ENCODE measurements at places on chromosomes 4 and X.

DNA sequence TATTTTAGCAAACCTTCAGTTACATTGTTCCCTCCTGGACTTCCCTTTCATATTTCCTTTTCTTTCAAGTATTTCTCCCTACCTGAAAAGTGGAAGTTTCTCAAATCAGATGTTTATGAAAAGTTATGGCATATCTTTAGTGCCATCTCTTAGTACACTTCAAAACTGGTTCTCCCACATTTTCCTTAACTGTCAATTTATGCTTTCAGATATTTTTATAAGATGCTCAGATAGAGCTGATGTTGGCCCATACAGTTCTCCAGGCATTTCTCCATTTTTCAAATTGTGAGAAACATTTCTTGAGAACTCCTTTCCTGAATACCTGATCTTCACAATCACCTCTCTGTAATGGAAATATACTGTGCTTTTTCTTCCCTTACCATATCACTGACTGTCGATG, 32.5 kb upstream of the AP1AR start:
- no peak for DNase-seq

DNA sequence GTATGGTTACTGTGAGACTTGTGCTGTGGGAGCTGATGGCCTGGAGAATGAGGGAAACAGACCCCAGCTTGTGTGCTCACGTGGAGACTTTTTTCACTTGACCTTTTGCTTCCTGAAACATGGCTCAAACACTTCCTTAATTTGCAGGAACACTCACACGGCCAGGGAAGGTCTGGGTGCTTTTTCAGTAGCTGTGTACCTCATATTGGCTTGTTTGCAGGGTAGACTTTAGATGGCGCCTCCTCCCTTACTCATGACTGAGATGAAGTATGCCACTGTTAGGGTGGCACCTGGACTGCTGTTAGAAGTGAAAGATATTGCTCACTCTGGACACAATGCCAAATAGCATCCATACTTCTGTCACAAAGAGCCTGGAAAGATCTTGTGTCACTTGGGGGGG, 75.7 kb upstream of the WDR1 start:
- no peak for DNase-seq

DNA sequence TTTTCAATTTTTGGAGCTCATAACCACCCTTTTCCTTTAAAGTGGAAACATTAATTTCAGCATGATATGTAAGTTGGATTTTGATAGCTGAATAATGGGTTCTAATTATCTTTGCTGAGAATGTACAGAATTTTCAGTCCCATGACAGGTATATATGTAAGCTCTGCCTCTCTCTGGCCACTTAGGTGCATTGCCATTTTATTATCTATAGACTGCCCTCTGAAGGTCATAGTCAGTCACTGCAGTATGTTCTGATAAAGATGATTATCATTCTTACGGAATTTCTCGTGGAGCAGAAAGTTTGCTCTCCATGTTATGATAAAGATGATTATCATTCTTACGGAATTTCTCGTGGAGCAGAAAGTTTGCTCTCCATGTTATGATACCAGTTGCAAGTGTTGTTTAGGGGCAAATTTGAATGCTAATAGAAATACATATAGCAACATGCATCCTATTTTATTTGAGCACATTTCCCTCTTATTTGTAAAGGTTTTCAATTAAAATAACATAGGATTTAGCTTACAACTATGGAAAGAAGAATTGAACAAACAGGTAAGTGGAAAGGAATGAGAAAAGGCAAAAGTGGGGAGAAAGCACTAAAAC, 10.4 kb downstream of the AFP start:
- DNase-seq = no peak

- no peak for DNase-seq
These were observed 38.5 kb downstream of the HPGD start for GRCh38 chr4:174483792-174484191.

DNA sequence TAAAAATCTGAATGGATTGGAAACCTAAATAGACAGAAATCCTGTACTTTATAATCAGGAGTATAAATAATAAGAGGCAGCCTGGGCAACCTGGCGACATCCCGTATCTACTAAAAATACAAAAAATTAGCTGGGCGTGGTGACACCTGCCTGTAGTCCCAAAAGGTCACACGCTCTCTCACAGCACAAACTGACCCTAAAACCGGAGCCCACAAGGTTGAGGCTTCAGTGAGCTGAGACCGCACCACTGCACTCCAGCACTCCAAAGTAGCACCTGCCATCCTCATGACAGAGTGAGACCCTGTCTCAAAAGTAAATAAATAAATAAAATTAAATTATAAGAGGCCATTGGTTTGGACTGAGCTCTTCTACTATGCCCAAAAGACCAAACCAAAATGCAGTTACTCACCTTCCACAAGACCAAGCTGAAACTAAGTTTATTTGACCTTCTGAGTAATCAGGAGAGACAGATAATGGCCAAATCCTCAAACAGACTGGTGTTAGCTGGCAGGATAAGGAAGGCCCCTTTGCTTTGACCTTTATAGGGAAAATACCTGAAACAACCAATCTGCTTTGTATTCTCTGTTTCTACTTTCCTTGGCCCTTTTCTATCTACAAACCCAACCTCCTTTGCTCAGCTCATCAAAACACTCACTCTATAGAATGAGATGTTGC, 3.2 kb upstream of the GRSF1 start:
- no peak for DNase-seq

- no peak for DNase-seq
These were observed 183.6 kb downstream of the MGST2 start for GRCh38 chr4:139849219-139849618.

DNA sequence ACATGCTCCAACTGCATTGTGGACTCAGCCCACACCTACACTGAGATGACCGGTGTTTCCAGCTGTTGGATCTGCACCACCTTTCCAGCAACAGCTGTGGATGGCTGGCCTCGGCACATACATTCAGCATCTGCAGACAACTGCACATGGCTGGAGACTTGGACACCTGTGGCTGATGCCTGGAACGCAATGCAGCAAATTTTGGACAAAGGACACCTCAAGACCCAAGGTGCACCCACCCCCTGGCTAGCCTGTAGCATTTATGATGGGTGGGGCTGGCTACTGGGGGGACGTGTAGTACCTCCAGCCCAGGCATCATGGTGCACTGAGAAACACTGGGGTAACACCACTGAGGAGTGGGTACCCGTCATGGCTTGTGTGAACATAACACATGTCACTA, 57.3 kb upstream of the CCDC149 start:
- DNase-seq = no peak

DNA sequence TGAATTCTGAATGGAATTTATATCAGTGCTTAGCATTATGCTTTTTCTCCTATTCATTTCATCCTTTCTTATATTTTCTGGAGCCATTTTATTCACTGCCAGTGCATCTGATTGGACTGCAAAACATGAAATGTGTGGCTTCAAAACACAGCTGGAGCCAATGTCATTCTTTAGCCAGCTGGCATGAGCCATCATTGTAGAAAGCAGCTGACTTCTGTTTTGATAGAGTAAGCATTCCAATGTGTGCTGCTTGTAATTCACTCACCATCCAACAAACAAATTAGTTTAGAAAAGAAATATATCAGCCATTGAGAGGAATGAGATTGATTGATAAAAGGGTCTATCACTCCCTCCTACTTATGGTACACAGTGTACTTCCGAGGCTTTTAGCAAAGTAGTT, 2616.0 kb downstream of the ARAP2 start:
- DNase-seq = no peak

GRCh38 chr4:80709082-80709869, 321.2 kb upstream of the BMP3 start:
- DNase-seq = no peak

DNA sequence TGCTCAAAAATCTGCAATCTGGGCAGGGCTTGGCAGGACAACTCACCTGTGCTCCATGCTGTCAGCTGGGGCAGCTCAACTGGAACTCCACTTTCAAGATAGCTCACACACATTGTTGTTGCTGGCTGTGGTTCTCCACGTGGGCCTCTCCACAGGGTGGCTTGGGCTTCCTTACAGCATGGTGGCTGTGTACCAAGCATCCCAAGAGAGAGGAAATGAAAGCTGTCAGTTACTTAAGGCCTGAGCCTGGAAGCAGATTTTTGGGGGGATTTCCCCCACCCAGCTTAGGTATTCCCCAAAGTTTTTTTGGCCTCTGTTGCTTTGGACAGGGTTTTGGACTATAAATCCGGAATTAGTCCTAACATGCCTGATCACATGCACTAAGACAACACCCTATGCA, 81.0 kb downstream of the BCOR start:
- no peak for DNase-seq

- DNase-seq = peak; percentile 42
These were observed 55.0 kb downstream of the FAM53A start for GRCh38 chr4:1628892-1629698.

GRCh38 chrX:20265726-20266681, 705 bp downstream of the RPS6KA3 start:
- no peak for DNase-seq

DNA sequence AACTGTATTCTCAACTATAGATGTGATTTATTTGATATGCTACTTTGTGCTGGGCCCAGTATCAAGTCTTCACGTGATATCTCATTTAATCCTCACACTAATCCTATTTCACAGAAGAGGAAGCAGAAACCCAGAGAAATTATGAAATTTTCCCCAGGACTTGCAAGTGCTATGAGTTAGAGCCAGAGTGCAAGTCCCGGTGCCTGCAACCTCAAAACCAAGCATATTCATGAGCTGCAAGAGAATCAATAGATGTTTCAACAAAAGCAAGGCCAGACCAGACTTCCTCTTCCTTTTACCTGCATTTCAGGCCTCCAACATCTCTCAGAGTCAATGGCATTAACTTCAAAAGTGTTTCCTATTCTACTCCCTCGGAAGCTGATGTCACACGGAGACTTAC, 92.2 kb upstream of the GATB start:
- no peak for DNase-seq

DNA sequence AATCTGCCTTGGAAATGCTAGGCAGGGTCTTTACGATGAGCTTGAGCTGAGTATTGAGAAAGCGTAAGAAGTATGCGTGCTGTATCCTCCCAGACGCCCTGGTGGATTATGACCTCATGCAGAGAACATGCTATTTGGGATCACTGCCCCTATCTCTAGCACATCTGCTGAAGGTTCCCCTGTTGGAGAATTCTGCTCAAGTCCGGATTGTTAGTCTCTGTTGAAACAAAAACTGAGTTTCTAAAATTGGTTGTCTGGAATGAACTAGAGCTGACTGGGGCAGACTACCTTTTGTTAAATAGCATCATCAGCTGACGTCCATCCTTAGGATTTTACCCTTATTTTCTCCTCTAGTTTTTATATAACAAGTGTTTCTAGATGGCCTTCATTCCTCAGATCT, 7.5 kb downstream of the FHDC1 start:
- DNase-seq = no peak

DNA sequence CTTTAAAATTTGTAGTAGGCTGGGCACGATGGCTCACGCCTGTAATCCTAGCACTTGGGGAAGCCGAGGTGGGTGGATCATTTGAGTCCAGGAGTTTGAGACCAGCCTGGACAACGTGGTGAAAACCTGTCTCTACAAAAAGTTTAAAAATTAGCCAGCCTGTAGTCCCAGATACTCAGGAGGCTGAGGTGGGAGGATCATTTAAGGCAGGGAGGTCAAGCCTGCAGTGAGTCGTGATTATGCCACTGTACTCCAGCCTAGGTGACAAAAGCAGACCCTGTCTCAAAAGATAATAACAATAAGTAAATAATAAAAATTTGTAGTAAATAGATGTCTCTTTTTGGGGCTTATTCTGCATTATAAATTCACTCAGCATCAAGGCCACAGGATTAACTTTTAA, 118.5 kb downstream of the IRF2 start:
- no peak for DNase-seq

- no peak for DNase-seq
These were observed 79.1 kb upstream of the LCORL start for GRCh38 chr4:18100657-18101056.

All from activated T-helper 9 cell treated with anti-CD3 and anti-CD28 coated beads, Interleukin-2, amount 50 U/mL, for 16 hours (primary cell).